ENCODE measurements at places on chromosomes 13 and 19.

- DNase-seq, result no peak
Measured at GRCh38 chr13:56349866-56350265, 790.9 kb upstream of the PRR20A start.

DNA sequence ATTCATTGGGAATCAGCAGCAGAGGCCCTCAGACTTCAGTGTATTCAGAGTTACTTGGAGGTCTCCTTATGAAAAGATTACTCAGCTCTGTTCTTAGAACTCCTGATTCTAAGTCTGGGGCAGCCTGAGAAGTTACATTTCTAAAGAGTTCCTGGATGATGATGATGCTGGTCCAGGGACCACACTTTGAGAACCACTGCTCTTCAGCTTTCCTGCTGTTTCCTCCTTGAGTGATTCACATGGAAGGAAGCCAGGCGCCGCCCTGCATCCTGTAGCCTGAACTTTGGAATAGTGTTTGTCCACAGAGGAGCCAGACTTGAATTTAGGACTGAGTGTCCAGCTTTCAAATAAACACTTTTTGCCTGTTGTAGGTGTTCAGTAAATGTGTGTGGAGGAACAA is 2.9 kb downstream of the CEBPG start:
- DNase-seq, result no peak

- no peak for DNase-seq
Measured at GRCh38 chr13:32961724-32962123, 54.5 kb upstream of the KL start.

GRCh38 chr13:39825886-39826285 is 170.4 kb downstream of the COG6 start:
- no peak for DNase-seq

GRCh38 chr19:7681340-7682174 is 924 bp downstream of the TRAPPC5 start:
- no peak for DNase-seq

DNA sequence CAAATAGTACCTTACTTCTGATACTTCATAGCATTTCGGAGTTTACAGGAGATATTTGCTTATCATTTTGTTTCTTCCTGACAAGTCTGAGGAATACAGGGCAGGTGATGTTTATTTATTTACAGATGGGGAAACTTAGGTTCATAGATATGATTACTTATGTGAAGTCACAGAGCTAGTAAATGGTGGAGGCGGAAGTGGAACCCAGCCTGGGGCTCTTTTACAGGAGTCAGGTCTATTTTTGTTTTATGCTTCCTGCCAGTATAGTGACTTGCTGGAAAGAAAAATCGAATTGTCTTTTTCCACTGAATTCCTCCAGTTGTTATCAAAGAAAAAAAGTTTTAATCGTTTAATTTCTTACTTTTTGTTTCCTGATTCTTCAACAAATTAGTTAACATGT is 66.5 kb downstream of the DGKH start:
- no peak for DNase-seq

GRCh38 chr13:51034906-51035305 is 76.2 kb downstream of the C13orf42 start:
- no peak for DNase-seq

DNA sequence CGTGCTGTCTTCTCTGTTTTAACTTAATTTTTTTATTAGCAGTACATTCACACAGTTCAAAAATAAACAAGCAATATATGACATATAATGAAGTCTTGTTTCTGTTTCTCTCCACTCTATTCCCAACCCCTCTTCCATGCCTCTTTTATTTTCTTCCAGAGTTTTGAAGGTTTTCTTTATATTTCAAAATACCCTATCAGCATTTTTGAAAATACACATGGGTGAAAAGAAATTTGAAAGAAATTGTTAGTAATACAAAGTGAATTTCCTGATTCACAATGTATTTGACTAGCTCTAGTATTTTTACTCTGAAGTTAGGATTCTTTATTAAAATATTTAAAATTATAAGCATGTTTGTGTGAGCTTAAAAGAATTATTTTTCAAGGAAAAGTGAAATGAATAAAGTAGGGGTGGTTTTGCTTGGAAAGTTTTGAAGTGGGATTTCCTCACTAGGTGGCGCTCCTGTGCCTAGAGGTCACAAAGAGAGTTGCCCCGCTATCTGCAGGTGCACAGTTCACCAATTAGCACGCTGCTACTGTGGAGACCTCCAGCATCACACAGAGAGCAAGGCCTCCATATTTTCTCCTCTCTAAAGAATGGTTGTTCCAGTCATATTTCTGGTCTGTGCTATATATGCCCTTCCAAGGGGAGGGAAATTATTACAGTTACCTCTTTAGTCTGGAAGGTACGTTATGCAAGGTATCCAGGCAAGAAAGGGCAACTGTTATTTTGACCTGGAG is 37.6 kb downstream of the SOX21 start:
- peak; percentile 45 for DNase-seq

- DNase-seq, result no peak
Measured at GRCh38 chr13:79187917-79188690, 218.0 kb downstream of the RBM26 start.
